ENCODE measurements at places on chromosomes 5 and 9. TPM values are rescaled to one million over a fixed set of nuclear protein-coding genes. Genes with fewer than 3 reads are reported as not detected.

- no peaks in the 10 kb centered on the region for H3K4me1 ChIP-seq
- DNase-seq, result no peak
- no peak overlapping the region for H3K27ac ChIP-seq
- no peaks in the 10 kb centered on the region for H3K27me3 ChIP-seq
- H3K4me3 ChIP-seq, result no peak overlapping the region
Measured at GRCh38 chr5:163574472-163575440, 69.3 kb downstream of the MAT2B start.

PCDHGB6 gene
- 3.2 TPM for total RNA-seq

DNA sequence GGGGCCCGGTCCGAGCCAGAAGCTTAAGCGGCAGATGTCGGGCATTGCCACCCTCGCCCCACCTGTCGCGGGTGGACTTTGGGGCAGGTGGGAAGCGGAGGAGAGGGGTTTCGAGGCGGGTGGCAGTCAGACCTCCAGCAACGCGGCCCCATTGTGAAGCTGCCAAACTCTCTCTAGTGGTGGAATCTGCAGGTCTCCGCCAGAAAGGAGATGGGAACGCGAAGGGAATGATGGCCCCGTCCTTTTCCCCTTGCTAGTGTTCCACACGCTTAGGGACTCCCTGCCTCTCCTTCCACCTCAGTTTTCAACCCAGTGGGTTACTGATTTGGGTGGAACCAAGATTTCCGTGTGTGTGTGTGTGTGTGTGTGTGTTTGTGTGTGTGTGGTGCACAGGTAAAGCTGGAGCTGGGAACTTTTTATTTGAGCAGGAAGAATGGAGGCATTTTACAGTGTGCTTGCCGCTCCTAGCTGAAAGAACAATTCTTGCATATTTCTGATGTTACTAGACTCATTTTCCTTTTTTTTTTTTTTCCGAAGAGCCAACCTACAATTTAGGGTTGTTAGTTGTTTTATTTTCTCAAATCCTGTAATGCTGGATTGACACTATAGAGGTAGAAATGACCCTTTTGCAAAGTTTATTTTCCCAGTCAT, 1.3 kb downstream of the MACIR start:
- no peak for DNase-seq
- peak overlapping the region; percentile 93 for H3K4me3 ChIP-seq
- peak overlapping the region; percentile 86 for H3K27ac ChIP-seq
- H3K4me1 ChIP-seq, result peaks cover 10% of the 10 kb centered on the region
- no peaks in the 10 kb centered on the region for H3K27me3 ChIP-seq
- H3K36me3 ChIP-seq, result no peaks in the 10 kb centered on the region

- H3K27ac ChIP-seq, result no peak overlapping the region
- H3K27me3 ChIP-seq, result no peaks in the 10 kb centered on the region
- DNase-seq, result no peak
- no peak overlapping the region for H3K4me3 ChIP-seq
- no peaks in the 10 kb centered on the region for H3K36me3 ChIP-seq
Measured at GRCh38 chr5:109455598-109456096, 45.9 kb upstream of the PJA2 start.

DNA sequence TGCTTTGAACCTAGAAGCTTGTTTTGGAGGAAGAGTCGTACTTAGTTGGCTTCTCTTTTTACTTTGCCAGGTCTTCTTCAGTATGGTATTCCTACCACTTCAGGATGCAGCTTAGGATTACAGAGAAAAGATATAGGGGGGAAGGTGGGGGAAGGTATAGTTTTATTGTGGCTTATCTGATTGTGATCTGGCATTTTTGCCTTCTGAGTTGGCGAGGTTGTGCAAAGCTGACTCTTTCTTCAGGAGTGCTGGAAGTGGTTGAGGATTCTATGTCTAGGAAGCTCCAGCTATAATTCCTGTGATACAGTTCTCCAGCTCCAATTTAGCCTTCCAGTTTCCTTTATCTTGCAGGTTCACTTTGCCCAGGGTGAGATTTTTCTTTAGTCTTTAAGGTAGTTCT, 7.0 kb downstream of the CDC42SE2 start:
- no peaks in the 10 kb centered on the region for H3K36me3 ChIP-seq
- peaks cover 13% of the 10 kb centered on the region for H3K4me1 ChIP-seq
- H3K27ac ChIP-seq, result no peak overlapping the region
- no peak for DNase-seq
- H3K4me3 ChIP-seq, result no peak overlapping the region

DNLZ gene
- 26.8 TPM for total RNA-seq

GRCh38 chr5:122187426-122187825, 58.1 kb downstream of the ZNF474 start:
- H3K36me3 ChIP-seq, result no peaks in the 10 kb centered on the region
- no peak for DNase-seq
- H3K27me3 ChIP-seq, result no peaks in the 10 kb centered on the region
- no peak overlapping the region for H3K4me3 ChIP-seq
- H3K27ac ChIP-seq, result no peak overlapping the region

DNA sequence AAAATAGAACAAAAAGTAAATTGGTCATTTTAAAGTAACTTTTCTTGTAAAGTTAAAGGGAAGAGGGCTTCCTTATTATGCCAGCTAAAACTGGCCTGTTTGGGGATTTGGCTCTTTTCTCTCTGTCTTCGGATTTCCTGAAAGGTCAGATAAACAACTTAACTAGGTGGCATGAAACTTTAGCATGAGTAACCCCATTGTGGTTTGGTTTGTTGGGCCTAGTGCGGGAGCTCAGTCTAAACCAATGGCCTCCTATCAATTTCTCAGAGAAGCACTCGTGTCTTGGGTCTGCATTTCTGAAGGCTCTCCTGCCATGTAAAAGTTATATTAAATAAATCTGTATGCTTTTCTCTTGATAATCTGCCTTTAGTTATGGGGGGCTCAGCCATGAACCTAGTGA, 48.5 kb upstream of the ANKH start:
- no peaks in the 10 kb centered on the region for H3K36me3 ChIP-seq
- peaks cover 6% of the 10 kb centered on the region for H3K4me1 ChIP-seq
- no peak overlapping the region for H3K27ac ChIP-seq

GRCh38 chr5:179763215-179763945, 30.4 kb upstream of the LTC4S start:
- H3K27me3 ChIP-seq, result no peaks in the 10 kb centered on the region
- peaks cover 21% of the 10 kb centered on the region for H3K4me1 ChIP-seq
- no peak overlapping the region for H3K4me3 ChIP-seq
- no peaks in the 10 kb centered on the region for H3K36me3 ChIP-seq

DNA sequence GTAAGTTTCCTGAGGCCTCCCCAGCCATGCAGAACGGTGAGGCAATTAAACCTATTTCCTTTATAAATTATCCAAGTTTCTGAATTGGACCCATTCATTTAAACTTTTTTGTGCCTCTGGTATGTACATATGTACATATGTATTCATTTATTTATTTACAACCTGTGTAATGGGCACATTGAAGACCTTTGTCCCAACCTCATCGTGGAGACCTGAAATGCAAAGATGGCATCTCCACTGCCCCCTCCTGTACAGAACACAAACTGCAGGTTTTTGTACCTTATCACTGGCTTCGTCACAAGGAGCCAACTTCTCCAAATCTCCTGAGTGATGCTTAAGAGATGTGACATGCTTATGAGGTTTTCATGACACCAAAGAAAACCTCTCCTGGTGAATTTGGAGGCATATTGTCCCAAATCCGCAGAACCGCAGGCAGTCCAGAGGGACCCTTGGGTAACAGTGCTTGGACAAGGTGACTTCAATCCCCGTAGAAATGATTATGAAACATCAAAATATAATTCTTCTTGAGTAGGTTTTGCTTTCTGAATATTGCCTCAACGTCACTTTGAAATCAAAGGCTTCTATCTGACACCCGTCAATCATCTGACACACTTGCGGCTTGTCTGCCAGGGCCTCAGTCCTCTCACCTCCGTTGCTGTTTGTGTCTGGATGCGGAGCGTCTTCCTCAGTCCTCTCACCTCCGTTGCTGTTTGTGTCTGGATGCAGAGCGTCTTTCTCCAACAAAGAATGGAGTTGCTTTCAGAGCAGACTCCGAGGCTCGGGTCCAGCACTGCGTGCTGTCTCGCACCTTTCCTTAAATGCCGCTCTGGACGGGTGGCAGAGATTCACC, 135.0 kb upstream of the IRX4 start:
- DNase-seq, result no peak
- H3K4me3 ChIP-seq, result no peak overlapping the region
- no peaks in the 10 kb centered on the region for H3K36me3 ChIP-seq
- H3K27me3 ChIP-seq, result no peaks in the 10 kb centered on the region
- H3K4me1 ChIP-seq, result no peaks in the 10 kb centered on the region
- H3K27ac ChIP-seq, result no peak overlapping the region

NDUFS4 gene
- 26.0 TPM for total RNA-seq

- H3K27ac ChIP-seq, result no peak overlapping the region
- H3K27me3 ChIP-seq, result no peaks in the 10 kb centered on the region
- peak; percentile 9 for DNase-seq
Measured at GRCh38 chr5:39376293-39376714, 12.0 kb upstream of the C9 start.

ERCC8 gene
- total RNA-seq, result 2.9 TPM

DNA sequence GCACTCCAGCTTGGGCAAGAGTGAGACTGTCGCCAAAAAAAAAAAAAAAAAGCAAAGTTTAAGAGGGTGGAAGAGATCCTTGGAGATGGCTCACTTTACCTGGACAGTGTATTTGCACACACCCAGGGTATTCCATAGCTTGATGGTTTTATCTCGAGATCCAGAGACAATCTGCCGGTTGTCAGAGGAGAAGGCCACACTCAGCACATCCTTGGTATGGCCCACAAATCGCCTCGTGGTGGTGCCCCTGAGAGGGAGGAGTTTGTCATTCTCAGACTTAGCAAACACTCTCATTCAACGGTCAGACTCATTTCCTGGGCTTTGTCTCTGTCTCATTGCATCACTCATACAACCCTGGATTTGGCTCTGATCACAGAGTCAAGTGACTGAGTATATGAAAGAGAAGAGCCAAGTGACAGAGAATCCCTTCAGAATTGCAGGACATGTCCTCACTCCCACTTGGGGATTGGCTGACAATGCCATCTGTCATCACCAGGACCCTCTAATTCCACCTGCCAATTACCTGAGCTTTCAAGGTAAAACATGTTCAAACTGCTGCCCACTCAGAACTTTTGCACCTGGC, 2.2 kb downstream of the RACK1 start:
- peaks cover 28% of the 10 kb centered on the region for H3K4me1 ChIP-seq
- no peaks in the 10 kb centered on the region for H3K27me3 ChIP-seq
- no peak overlapping the region for H3K4me3 ChIP-seq
- H3K27ac ChIP-seq, result no peak overlapping the region
- peaks cover 6% of the 10 kb centered on the region for H3K36me3 ChIP-seq

- no peaks in the 10 kb centered on the region for H3K36me3 ChIP-seq
- H3K4me3 ChIP-seq, result no peak overlapping the region
- no peak for DNase-seq
- H3K4me1 ChIP-seq, result no peaks in the 10 kb centered on the region
- no peaks in the 10 kb centered on the region for H3K27me3 ChIP-seq
Measured at GRCh38 chr9:108750661-108751215, 105.0 kb downstream of the ACTL7B start.

DNA sequence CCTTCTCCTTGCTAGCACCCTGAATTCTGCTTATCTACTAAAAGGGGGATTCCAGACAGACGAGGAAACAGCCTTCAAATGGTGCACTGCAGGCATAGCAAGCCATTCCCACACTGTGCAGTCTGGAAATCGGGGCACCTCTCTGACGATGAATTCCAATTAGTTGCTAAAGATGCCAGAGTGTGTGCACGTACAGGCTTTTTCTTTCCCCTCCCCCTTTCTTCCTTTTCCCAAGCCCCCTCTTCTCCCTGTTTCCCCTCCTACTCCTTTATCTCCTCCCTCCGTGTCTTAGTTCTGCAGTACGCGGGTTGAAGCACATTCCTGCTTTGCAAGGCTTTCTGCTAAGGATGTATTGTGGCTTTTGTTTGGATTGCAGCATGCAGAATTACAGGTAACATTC, at the start of gene GPR21:
GPR21 (plus strand) TSS at position 316 of the 400 bp plus-strand sequence. CDS start 900 bp downstream, outside the sequence.
- H3K4me1 ChIP-seq, result no peaks in the 10 kb centered on the region
- H3K27ac ChIP-seq, result no peak within 1 kb of the TSS
- no peaks in the 10 kb centered on the region for H3K36me3 ChIP-seq
- no peaks in the 10 kb centered on the region for H3K27me3 ChIP-seq

- no peak overlapping the region for H3K4me3 ChIP-seq
- H3K27me3 ChIP-seq, result no peaks in the 10 kb centered on the region
- H3K36me3 ChIP-seq, result no peaks in the 10 kb centered on the region
- no peak for DNase-seq
Measured at GRCh38 chr9:105883847-105884246, 189.5 kb downstream of the TMEM38B start.

SPAAR gene
- total RNA-seq, result 0.74 TPM

DNA sequence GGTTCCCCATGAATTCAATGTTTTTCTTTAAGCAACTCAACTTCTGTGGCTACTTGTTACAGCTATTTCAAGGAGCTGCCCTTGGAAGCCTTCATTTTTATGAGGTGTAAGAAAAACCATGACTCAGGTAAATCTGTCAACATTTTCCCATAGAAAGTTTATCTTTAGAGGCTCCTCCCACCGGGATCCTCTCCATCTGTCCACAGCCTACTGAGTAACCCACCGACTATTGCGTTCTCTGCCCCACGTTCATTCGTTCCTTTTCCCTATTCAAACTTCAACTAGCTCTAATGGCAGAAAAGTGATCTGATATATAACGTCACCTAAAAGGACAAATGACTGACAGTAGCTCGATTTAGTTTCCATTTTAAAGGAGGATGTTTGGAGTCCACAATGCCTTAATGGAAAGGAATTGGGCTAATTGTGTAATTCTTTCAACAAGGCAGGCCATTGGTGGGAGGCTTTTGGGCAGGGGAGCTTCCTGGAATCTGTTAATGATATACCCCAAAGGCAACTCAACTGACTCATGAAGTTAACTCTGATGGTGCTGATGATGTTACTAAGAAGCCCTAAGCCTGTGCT, 29.3 kb upstream of the NR3C1 start:
- H3K4me3 ChIP-seq, result no peak overlapping the region
- H3K27me3 ChIP-seq, result no peaks in the 10 kb centered on the region
- H3K4me1 ChIP-seq, result no peaks in the 10 kb centered on the region
- no peak overlapping the region for H3K27ac ChIP-seq
- no peaks in the 10 kb centered on the region for H3K36me3 ChIP-seq

DNA sequence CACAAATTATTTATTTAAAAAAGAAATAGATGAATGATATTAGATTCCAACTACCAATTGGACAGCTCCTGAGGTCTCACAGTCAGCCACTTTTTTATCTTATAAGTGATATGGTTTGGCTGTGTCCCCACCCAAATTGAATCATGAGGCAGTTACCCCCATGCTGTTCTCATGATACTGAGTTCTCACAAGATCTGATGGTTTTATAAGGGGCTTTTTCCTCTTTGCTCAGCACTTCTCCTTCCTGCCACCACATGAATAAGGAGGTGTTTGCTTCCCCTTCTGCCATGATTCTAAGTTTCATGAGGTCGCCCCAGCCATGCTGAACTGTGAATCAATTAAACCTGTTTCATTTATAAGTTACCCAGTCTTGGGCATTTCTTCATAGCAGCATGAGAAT, 12.9 kb downstream of the NLN start:
- no peak overlapping the region for H3K27ac ChIP-seq
- no peaks in the 10 kb centered on the region for H3K4me1 ChIP-seq
- H3K36me3 ChIP-seq, result no peaks in the 10 kb centered on the region
- H3K4me3 ChIP-seq, result no peak overlapping the region
- no peaks in the 10 kb centered on the region for H3K27me3 ChIP-seq

GOLM1 gene
- 40.0 TPM for total RNA-seq

FLT4 gene
- total RNA-seq, result 0.97 TPM

GRCh38 chr9:104774831-104775573, 11.1 kb downstream of the NIPSNAP3B start:
- DNase-seq, result no peak
- no peaks in the 10 kb centered on the region for H3K36me3 ChIP-seq
- no peak overlapping the region for H3K27ac ChIP-seq
- H3K4me1 ChIP-seq, result peaks cover 3% of the 10 kb centered on the region
- H3K27me3 ChIP-seq, result no peaks in the 10 kb centered on the region
- H3K4me3 ChIP-seq, result no peak overlapping the region

GRCh38 chr9:98302150-98302549, 46.7 kb upstream of the TBC1D2 start:
- H3K27ac ChIP-seq, result no peak overlapping the region
- H3K36me3 ChIP-seq, result no peaks in the 10 kb centered on the region
- DNase-seq, result no peak
- H3K27me3 ChIP-seq, result no peaks in the 10 kb centered on the region

Data from pancreas (tissue), 10 donors.